Kidney capillary endothelial cell (primary cell): ENCODE measurements at places on chromosomes 11 and 22.

- no peak for DNase-seq
These were observed 32.7 kb upstream of the DAGLA start for GRCh38 chr11:61647529-61647928.

DNA sequence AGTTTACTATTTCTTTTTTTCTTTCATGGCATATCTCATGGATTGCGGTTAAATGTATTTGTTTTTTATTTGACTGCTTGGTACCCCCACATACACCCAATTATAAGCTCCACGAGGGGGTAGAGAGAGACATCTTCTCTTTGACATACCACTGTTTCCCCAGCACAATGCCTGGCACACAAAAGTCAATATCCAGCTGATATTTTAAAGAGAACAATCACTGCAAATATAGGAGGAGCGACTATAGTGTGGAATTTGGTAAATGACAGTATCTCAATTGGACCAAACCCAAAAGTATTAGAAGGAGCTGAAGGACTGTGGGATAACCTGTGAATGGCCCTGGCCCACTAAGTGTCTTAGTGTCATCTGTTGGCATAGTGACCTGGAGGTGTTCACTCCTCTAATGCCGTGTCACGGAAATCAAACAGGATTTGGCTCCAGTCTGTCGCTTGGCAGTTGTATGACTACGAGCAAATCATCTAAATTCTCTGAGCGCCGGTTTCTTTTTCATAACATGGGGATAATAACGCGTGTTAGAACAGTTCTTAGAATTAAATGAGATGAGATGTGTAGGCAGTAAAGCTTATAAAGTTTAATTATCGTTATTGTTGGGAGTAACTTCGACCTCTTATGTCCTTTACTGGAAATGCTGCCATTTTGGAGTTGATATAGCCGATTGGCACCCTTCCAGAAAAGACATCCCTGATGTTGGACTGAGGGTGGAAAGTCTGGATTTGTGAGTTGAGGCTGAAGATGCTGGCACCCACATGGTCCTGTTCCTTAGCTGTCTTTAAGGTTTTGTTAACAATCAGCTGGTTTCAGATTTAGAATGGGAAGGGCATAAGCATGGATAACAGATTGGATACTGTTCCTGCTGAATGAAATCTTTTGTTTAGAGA is 144.5 kb downstream of the DBX1 start:
- DNase-seq, result no peak

DNA sequence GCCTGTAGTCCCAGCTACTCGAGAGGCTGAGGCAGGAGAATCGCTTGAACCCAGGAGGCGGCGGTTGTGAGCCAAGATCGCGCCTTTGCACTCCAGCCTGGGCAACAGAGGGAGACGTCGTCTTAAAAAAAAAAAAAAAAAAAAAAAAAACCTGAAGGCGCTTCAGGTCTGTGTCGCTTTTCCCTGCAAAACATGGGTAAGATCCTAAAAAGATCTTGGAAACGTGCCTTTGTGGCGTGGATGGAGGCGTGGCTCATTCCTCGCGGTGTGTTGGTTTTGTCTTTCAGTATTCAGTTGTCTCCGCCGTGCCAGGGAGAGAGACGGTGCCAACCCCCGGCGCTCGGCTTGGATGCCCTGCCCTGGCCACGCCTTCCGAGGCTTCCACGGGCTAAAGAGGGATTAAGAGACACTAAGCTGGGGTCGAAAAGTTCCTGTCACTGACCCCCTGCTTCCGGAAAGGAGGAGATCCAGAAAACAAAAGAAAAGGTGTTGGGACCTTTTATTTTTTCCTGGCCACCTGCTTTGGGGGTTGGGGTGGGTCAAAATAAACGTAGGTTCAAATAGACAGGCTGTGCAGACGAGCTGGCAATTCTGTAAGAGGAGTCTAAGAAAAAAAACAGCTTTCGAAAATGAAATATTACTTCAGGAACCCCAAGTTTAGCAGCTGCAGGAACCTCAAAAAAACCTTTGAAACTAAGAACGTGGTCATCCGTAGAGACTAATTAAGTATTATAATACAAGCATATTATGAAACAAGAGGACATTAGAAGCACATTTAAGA is 1.1 kb upstream of the SLC35F2 start:
- no peak for DNase-seq

DNA sequence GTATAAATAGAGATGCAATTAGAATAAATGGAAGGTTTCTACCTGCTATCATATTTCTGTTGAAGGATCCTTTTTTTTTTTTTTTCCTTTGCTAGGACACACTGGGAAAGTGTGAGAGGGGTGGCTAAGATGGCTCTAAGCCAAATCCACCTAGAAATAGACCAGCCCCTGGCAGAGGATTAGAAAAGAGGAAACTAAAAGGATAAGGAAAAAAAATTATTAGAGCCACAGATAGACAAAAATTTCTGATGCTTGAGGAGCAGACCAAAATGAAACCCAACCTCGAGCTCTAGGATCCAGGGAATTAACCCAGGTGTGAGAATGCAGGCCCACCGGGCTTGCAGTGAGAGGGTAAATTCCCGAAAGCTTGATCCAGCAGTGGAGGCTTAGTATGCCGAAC is 262.3 kb downstream of the CADM1 start:
- no peak for DNase-seq

GRCh38 chr22:30286813-30287647 is 2.3 kb downstream of the CASTOR1 start:
- DNase-seq, result no peak

GRCh38 chr22:39503630-39504029 is 1.5 kb downstream of the MIEF1 start:
- DNase-seq, result no peak

GRCh38 chr11:31487848-31488247 is 21.6 kb downstream of the IMMP1L start:
- peak; percentile 33 for DNase-seq

DNA sequence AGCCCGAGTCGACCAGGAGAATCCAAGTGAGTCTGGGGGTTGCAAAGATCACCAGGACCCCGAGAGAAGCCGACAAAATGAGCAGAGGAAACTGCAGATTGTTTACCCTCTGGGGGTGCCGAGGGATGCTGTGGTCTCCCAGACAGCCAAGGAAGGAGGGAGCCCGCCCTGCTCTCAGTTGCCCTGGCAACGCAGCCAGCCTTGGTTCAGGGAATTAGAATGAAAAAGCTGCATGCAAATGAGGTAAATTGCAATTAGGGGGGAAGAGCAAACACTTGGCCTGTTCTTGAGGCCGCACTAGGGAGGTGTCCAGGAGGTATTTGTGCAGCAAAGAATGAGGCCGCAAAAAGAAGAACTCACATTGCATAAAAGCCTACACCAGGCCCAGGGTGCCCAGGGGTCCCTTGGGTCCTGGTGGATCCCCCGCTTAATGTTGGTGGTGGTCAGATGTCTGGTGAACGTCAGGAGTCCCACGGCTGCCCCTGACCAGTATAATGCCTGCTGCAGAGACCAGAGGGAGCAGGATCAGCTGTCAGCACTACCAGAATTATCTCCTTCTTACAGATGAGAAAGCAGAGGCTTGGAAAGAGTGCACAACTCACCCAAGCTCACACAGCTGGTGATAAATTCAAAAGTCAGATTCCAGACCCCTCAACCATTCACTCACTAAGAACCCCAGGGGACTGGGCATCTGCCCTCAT is 40.3 kb upstream of the ATXN10 start:
- no peak for DNase-seq

GRCh38 chr11:68173926-68174325 is 39.2 kb downstream of the KMT5B start:
- DNase-seq, result no peak

DNA sequence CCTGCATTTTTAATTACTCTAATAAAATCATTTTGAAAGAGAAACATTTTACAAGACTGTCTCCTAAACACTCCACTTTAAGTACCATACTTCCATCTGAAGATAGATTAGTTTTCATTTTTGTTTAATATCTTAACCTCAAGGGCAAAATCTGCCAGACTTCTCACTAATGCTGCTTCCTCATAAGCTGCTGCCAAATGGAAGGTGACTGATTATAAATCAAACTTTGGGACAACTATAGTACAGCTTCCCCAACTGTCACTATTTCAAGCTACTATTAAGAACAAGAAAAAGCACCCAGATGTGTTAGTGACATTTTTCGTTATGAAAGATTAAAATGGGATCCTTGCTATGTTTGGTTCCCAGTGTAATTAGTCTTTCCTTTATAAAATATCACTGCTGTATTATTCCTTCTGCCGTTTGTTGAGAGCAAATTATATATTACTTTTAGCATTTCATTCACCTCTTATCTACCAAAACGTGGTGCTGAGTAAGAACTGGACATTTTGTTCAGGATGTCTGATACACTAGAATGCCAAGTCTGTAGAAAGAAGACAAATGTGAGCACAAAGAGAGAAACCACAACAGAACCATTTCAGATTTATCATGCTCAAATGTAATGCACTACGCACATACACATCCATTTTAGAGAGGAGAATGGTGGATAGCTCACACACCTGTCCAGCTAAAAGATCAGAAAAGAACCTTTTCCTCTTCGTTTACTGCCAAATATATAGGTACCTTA is 312.2 kb upstream of the C11orf87 start:
- no peak for DNase-seq
